ENCODE measurements at places on chromosomes 6 and 20.

GRCh38 chr20:39311851-39312506, 349.8 kb downstream of the DHX35 start:
- DNase-seq = no peak

DNA sequence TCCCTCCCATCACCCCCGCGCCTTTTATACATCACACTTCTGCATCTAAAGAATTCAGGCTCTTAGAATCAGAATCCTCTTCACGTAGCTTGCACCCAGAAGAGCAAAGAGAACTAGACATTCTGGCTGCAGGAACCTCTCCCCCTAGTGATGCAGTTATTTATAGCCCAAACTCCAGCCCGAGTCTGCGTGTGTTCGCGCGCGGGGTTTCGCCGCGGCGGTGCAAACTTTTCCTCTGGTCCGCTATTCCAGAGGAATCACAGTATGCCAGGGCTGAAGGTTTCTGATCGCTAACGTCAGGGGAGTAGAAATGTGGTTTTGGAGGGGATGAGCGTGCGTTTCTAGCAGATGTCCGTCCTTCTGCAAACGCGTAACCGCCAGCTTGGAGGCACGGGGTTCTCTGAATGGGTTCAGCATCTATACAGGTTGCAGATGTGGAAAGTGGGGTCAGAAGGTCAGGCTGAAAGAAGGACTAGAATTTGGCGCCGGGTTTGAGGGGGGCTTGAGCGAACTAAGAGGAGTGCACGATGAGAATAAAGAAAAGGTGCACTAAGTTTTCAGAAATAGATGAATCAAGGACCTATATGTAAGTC, 1.8 kb downstream of the EPHA7 start:
- no peak for DNase-seq

DNA sequence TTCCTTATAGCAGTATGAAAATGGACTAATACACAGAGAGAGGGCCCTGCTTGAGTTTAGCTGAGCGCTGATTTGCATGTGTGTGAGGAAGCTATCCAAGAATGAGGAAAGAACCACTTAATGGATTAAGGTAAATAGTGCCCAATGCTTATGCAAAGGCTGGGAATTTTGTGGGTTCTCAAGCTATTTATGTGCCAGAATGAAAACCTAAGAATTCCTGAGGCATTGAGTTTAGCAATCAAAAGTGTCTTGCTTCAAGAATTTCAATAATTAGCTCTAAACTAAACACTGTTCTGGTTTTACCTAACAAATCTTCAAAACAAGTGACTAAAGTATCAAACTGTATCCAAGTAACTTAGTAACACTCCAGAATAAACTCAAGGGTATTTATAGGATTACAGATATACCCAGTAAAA, 7.0 kb upstream of the OR14J1 start:
- DNase-seq = peak; percentile 28

- no peak for DNase-seq
Observed at GRCh38 chr20:43973231-43973630, 58.6 kb downstream of the TOX2 start.

- no peak for DNase-seq
Observed at GRCh38 chr20:1457992-1458391, 8.7 kb downstream of the NSFL1C start.

DNA sequence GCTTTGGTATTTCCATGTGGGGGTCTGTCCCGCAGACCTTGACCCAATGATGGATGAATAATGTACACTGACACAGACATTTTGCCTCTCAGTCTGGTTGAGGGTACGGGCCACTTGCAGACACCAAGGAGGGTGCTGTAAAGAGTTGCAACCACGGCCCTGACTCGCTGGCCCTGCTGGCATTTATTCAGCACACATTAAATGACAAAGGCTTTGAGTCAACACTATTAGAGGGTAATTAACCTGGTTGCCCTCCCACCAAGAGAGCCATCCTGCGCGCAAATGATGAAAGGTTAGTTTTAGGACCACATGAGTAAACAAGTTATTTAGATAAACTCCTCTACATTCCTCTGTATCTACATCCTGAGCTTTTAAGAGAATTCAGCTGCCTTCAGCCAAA, 308.9 kb upstream of the MMS22L start:
- no peak for DNase-seq

GRCh38 chr6:66336176-66336575, 629.1 kb upstream of the EYS start:
- peak; percentile 27 for DNase-seq

DNA sequence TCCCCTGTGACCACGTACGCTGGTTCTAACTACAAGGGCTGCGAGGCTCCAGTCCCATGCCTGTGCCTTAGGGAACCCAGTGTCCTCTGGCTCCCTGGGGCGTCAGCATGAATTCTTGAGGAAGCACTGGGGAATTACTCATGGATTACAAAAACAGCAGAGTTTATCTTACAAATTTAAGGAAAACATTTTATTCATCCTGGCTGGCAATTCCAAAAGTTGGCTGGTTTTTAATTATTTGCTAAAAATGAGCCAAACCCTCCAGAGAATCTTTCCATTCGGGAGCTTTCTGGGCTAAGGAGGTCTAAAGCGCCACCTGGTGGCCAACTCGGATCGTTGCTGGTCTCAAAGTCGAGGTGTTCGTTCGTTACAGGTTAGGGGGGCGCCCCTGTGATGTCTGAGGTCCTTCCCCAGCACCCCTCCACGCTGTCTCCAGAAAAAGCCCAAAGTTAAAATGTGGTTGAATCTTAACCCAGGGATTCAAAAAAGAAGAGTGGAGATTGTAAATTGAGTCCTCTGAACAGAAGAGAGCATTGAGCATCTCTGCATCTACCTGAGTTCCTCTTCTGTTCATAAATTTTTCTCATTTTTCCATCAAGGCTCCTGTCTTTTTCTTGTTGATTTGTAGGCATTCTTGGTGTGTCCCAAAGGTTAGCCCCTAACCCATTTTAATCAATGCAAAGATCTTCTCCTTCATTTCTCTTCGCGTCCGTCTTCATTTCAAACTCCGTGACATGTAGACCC, 99.4 kb downstream of the BFSP1 start:
- peak; percentile 54 for DNase-seq

DNA sequence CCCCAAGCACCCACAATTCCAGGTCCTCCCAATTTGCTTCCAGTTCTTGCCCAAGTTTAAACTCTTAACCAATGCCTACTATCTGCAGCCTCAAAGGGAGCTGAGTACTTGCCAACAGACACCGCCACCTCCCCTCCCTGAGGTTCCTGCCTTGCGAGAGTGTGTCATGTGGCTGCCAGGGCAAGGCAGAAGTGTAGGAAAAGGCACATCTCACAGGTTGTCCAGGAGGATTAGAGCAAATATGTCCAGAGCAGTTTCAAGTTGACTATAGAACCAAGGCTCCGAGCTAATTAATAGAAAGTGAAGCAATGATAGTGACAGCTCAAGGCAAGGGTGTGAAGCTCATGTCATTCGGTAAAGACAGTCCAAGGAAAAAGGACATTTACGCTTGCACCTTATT, 127.8 kb downstream of the ATXN1 start:
- DNase-seq = peak; percentile 18

GRCh38 chr6:131223416-131223815, 88.1 kb downstream of the AKAP7 start:
- no peak for DNase-seq

DNA sequence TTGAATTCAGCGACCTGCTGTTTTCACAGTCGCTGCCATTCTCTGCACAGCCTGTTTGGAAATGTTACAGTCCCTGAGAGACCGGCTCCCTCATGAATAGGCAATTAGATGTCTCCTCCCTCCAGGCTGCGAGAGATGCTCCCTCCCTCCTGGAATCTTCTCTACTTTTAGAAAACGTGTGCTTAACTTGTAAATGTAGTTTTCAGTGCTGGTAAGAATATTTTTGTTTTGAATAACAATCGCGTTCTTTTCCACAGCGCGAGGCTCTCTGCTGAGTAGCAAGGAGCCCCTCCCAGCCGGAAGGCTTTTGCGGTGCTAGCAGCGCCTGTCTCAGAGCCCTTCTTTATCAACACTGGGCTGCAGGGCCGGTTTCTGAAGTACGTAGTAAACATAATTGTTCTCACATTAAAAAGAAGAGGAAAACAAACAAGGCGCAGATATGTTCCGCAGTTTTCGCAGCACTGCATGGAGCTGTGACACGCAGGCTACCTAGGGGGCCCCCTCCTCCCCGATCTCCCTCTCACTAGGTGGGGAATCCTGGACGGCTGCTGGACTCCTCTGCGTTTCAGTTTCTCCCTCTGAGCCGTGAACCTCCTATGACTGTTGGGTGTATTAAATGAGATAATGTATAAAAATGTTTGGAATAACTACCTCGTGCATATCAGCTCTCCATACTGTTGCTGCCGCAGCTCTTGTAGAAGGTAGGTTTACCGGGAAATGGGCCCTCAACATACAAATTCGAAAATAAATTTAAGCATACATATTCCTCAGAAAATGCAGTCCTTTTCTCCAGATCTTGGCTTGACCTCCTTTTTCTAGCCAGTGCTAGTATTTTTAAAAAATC, 79.0 kb upstream of the SPACA1 start:
- DNase-seq = no peak

GRCh38 chr20:29443819-29444218, 1813.6 kb upstream of the DEFB115 start:
- peak; percentile 12 for DNase-seq

- DNase-seq = peak; percentile 64
Observed at GRCh38 chr6:136235233-136235564, 14.9 kb downstream of the MTFR2 start.

DNA sequence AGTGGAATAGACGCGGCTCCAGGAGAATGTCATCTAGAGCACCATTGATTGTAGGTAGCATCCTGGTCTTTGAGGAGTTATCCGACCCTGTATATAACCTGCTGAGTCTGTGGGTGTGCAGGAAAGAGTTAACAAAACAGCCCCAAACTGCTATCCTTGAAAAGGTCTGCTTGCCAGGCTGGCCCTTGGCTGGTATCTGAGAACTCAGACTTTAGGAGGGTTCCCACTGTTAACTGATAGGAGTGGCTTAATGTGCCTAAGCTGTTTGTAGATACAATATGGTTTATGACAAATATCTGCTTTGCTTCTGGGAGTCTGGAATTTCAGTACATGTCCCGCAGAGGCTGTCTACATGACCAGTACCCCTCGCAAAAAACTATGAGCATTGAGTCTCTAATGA, 27.6 kb upstream of the MCUR1 start:
- DNase-seq = no peak

- DNase-seq = peak; percentile 56
Observed at GRCh38 chr6:16183187-16183664, 54.3 kb downstream of the MYLIP start.

GRCh38 chr6:108117427-108118358, 43.2 kb upstream of the OSTM1 start:
- DNase-seq = peak; percentile 67

GRCh38 chr20:62236766-62237513, 1.4 kb upstream of the OSBPL2 start:
- peak; percentile 27 for DNase-seq

- DNase-seq = no peak
Observed at GRCh38 chr6:108275976-108276375, 15.1 kb upstream of the SNX3 start.

GRCh38 chr6:89596056-89596455, 42.5 kb downstream of the LYRM2 start:
- no peak for DNase-seq

- peak; percentile 43 for DNase-seq
Observed at GRCh38 chr20:37932919-37933318, 30.0 kb downstream of the VSTM2L start.

GRCh38 chr6:31271641-31272357, at the start of gene HLA-C:
TSS of gene HLA-C (minus strand) at chr6:31272092. CDS start at chr6:31272071, 21 bp downstream.
- peak; percentile 100 for DNase-seq

DNA sequence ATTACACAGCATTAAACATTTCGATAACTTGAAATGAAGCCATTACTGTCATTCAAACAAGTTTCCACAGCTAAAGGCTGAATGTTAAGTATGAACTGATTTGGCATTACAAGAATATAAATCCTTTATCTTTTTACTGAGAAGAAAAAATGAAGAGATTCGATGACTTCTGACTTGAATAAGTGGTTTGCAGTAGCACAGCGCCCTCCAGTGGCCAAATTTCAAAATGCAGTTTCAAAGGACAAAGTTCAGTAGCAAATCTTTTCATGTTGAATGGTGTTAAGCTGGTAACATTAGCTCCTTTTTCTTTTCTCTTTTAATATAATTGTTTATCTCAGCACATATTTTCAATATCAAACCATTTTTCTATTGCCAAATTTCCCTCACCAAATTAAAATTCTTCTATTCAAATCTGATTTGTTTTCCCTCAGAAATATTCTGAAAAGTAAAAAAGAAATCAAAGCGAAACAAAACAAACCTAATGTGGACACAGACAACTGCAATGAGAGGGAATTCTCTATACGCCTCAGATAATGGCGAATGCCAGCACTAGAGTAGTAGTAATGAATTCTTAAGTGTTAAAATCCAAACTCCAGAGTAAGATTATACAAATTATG, 145.7 kb downstream of the BTBD9 start:
- peak; percentile 76 for DNase-seq

DNA sequence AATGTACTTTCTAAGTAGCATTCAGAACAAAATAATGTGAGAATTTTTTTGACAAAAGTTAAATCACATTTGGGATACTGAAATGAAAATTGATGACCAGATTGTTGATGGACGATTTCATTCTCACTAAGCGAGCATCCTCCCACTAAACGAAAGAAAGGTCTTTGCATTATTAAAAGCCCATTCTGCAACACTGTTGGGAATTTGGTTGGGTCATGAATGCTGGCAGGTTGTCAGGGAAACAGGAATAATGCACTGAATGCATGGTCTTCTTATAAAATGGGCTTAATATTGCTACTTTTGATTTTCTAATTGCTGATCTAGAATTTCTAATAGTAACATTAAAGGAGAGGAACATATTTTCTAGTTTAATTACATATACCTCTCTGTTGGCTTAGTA, 229.8 kb downstream of the NKAIN2 start:
- no peak for DNase-seq

- peak; percentile 86 for DNase-seq
Observed at GRCh38 chr6:47700053-47700452, 1.7 kb downstream of the ADGRF4 start.

DNA sequence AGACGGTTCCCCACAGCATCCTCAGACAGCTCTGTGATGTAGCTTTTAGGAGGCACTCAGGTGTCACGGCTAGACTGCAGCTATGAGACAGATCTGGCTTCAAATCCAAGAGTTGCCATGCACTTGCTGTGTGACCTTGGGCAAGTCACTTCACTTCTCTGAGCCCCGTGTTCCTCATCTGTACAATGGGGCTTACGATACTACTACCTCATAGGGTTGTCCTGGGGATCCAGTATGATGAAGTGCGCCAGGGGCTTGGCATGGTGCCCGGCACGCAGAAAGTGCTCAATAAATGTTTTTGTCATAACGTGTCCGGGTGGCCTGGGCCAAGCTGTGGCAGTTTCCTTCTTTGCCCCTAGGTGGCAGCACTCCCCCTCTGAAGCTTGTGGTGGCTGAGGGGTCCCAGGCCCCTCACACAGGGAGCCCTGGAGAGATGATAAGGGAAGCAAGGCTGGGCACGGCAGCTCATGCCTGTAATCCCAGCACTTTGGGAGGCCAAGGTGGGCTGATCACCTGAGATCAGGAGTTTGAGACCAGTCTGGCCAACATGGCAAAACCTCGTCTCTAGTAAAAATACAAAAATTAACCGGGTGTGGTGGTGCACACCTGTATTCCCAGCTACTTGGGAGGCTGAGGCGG, 19.1 kb upstream of the CHMP4B start:
- DNase-seq = no peak

GRCh38 chr6:71107911-71108420, 151.1 kb upstream of the B3GAT2 start:
- peak; percentile 90 for DNase-seq

- DNase-seq = peak; percentile 75
Observed at GRCh38 chr6:159646733-159647132, 46.3 kb downstream of the SOD2 start.

GRCh38 chr20:45066372-45066771, 34.6 kb downstream of the KCNS1 start:
- no peak for DNase-seq

GRCh38 chr6:141764388-141764787, 368.3 kb upstream of the GJE1 start:
- no peak for DNase-seq

Data from M059J (cell line).